Esophagus squamous epithelium (tissue), 5 donors: ENCODE measurements at places on chromosomes 1 and 21. TPM values are rescaled to one million over a fixed set of nuclear protein-coding genes. Genes with fewer than 3 reads are reported as not detected.

S100A1 gene
- 1.8 TPM for total RNA-seq

HORMAD1 gene
- total RNA-seq: 10.1 TPM

SGIP1 gene
- not detected for total RNA-seq

ELF3 gene
- 179 TPM for total RNA-seq

ASPM gene
- total RNA-seq: 10.1 TPM

EPHA2 gene
- 87.5 TPM for total RNA-seq

TYW3 gene
- 12.5 TPM for total RNA-seq

TNNI3K gene
- not detected for total RNA-seq

GRCh38 chr1:41735631-41736260 is 183.0 kb downstream of the HIVEP3 start:
- no peak for DNase-seq

- DNase-seq: no peak
These were observed 46.3 kb downstream of the PRDM15 start for GRCh38 chr21:41832596-41833496.

DNA sequence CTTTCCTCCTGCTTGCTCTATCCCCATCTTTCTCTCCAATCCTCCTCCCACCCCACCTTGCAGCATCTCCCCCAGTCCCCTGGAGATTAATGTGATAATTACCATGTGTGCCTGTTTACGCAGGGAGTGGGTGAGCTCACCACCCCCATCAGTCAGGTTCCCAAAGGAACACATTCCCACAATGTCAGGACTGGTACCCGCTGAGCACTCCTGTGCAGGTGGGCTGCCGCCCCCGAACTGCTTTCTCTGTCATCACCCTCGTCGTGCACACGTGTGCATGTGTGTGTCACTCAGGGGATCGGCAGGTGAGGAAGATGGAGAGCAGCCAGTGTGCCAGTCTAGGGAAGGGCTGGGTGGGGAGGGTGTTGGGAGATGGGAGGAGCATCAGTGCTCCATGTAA is 163.4 kb downstream of the CACNA1E start:
- no peak for DNase-seq

GRCh38 chr1:182237329-182237728 is 154.3 kb downstream of the GLUL start:
- DNase-seq: no peak

GRCh38 chr1:228072658-228073043 is 9.9 kb upstream of the ARF1 start:
- DNase-seq: no peak

- no peak for DNase-seq
These were observed 34.6 kb downstream of the TMEM63A start for GRCh38 chr1:225847610-225848009.

GRCh38 chr1:232477728-232478127 is 152.2 kb downstream of the SIPA1L2 start:
- DNase-seq: no peak

DNA sequence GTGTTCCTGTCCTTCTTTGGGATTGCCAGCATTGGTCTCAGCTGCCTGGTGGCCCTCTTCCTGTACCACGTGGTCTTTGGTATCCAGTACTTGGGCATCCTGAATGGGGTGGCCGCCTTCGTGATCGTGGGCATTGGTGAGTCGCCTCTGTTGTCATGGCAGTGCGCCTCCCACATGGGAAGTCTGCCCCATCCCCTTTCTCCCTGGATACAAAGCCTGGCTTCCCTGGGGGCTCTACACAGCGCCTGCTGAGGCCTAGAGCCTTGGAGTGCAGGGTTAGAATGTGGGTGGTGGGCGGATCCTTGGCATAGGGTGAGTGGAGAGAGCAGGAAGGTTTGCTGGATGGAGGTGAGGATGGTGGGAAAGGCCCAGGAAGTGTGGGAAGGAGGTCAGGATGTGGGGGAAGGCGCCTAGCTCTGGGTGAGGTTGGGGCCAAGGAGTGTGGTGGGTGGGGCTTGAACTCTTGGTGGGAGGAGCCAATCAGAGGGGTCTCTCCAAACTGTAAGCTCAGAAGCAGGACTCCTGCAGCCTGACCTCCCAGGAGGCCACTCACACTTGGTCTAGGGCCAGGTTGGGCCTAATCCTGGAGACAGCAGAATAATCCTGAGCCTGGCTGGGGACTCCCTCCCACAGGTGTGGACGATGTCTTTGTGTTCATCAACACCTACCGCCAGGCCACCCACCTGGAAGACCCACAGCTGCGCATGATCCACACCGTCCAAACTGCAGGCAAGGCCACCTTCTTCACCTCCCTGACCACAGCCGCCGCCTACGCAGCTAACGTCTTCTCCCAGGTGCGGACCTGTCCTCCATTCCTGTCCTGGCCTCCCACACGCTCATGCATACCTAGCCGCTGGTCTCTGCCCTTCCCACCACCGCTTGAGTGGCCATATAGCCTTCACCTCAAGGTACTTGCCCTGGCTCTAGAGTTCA is 36.7 kb downstream of the DISP3 start:
- no peak for DNase-seq

- DNase-seq: no peak
These were observed 110.8 kb downstream of the XPR1 start for GRCh38 chr1:180742663-180743062.

DNA sequence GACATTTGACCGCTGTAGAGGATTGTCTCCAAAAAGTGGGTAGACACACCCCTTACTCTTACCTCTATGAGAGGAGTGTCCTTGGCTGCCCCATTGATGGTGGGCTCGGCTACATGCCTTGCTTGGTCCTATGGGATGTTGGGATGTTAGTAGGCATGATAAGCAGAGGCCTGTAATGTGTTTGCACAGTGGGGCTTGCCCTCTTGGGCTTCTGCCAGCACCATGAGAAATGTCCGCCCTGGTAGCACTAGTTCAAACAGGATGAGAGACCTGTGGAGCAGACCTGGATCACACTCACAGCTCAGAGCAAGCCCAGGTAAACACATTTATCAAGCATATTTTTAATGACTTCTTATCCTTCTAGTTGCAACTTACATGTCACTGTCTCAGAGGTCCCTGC is 54.2 kb downstream of the SH3GLB1 start:
- no peak for DNase-seq

DNA sequence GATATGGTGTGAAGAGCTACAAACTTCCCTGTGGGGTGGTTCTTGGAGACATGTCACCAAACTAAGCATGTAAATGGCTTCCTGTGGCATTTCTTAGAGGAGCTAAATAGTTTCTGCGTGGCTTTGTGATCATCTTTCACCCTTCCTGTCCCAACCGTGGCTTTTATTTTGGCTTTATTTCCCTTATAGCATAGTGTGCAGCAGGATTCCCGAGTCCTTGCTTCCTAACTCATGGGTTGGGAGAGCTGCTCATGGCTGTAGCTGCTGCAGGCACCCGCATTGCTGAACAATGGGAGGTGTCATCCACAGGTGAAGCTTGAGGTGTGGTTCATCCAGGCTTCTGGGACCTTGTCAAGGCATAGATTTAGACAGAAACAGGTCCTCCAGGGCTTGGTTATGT is 192.0 kb downstream of the SDCCAG8 start:
- DNase-seq: no peak
